ENCODE measurements at places on chromosomes 5 and 9.

GRCh38 chr5:9829621-9830020, 199.5 kb upstream of the TAS2R1 start:
- no peak for DNase-seq

DNA sequence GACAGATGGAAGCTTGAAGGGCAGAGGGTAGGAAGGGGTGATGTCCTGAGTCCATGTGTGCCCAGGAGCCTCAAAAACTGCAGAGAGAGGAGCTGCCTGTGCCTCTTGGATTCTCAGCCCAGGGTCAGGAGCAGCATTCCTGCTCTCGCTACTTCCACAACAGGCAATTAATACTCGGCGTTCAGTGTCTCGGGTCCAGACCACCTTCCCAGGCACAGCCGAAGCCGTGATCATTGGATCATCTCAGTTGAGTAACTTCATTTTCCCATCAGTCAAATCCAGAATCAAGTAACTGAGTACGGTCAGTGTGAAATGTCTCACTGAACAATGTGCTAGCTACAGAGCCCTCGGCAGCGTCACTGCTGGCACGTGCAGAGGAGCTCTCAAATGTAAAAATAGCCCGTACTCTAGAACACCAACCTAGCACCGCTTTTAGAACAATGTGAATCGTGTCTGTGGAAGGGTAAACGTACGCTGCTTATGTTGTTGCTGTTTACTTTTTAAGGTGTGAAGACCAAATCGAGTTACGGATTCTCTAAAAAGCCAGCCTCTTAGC, 63.5 kb upstream of the IRX4 start:
- no peak for DNase-seq

DNA sequence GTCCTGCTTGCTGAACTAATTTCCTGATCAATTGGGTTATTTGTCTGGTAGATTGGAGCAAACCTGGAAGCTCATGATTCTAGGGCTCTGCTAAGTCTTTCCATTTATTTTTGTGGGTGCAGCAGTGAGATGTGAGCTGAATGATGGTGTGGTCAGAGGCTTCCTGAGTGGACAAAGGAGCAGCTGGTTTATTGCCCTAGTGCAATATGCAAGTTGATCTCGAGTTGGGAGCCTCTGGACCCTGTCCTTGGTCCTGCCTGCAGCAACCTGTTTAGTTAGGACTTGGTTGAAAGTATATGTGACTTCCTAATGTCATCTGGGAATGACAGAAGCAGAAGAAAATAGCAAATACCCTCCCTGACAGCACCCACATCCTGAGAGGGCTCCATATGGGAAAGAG, 4.2 kb upstream of the UNC5A start:
- no peak for DNase-seq

DNA sequence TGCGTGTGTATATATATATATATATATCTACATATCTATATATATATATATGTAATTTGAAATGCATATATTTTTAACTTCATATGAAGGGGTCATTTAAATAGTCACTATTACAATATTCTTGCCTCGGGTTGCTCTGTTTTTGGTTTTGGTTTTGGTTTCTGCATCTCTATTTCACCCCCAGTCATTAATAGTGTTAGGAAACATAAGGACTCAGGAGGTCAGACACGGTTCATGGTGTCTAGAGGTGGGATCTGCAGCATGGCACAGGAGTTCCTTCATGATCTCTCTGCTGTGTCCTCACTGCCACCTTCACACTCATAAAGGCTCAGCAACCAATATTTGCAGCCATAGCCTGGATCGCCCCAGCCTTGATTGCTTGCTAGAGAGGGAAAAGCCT, 16.6 kb downstream of the C5orf58 start:
- no peak for DNase-seq

GRCh38 chr9:32644698-32645097, 9.2 kb upstream of the TAF1L start:
- DNase-seq: no peak

GRCh38 chr5:139402561-139403158, 1.2 kb downstream of the SPATA24 start:
- DNase-seq: no peak

DNA sequence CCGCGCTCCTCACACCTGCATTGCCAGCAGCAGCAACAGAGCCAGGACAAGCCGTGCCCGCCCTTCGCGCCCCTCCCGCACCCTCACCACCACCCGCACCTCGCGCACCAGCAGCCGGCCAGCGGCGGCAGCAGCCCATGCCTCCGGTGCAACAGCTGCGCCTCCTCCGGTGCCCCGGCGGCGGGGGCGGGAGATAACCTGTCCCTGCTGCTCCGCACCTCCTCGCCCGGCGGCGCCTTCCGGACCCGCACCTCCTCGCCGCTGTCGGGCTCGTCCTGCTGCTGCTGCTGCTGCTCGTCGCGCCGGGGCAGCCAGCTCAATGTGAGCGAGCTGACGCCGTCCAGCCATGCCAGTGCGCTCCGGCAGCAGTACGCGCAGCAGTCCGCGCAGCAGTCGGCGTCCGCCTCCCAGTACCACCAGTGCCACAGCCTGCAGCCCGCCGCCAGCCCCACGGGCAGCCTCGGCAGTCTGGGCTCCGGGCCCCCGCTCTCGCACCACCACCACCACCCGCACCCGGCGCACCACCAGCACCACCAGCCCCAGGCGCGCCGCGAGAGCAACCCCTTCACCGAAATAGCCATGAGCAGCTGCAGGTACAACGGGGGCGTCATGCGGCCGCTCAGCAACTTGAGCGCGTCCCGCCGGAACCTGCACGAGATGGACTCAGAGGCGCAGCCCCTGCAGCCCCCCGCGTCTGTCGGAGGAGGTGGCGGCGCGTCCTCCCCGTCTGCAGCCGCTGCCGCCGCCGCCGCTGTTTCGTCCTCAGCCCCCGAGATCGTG, 517 bp downstream of the KCNN2 start:
- DNase-seq: no peak
